ENCODE measurements at places on chromosomes 6 and 20. TPM values are rescaled to one million over a fixed set of nuclear protein-coding genes. Genes with fewer than 3 reads are reported as not detected.

DNA sequence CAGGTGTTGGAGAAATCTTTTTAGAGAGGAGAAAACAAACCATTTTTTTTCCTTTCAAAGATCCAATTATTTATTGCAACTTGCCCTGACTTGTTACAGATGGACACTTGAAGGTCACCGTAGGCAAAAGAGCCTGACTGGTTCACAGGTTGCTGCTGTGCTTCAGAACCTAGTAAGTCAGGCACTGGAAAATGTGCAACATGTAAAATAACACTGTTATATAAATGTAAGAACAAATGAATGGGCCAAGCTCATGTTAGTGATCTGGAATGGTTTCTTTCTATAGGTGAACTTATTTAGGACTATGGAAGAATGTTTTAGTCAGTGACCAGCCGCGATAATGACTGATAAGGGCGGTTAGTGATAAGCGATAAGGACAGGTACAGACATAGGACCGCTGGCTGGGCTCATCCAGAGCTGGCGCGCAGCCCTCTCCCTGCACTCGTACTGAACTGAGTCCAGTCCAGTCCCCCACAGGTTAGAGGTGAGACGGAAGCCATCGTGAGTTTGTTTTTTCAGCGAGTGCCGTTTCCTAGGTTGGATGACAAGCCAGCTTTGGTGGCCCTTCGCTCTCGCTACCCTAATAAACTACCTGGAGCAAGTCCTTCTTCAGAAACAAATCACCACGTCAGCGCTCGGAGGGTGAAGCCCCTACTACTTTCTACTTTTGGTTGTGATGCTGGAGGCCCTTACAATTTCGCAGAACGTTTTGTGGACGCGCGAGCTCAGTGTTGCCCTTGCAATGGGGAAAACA, 94.4 kb upstream of the PRDM1 start:
- no peak for DNase-seq

HMGCLL1 gene
- polyA plus RNA-seq, result 0.38 TPM

GLO1 gene
- 75.8 TPM for polyA plus RNA-seq

DNA sequence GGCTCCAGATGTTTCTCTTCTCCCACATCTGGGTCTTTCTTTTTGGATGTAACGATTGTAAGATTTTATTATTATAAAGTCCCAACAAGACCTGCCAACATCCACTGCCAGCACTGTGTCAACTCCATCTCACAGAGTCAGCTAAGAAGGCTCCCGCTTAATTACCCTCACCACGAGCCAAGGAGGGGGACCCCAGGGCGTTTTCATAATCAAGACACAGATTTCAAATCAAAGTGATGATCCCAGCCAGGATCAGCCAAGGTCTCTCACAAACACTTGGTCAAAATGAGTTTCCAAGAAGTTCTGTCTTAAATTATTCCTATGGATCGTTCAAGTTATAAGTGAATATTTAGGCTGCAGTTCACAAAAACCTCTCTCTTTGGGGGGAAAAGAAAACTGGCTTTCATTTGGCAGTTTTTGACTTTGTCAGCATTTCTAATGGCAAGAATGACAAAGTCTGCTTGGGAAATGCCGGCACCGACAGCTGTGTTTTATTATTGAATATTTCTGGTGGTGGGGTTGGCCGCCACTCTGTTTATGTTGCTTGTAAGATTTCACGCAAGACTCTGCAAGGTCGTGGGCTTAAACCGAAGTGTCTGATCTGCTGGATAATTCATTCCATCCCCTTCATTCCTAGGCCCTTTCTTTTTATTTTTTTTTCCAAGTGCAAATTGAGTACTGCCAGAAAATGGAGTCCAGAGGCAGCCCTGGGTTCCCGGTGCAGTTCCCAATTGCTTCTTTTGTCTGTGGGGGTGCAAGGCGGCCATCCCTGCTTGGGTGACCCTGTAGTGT, 170.2 kb upstream of the PMEPA1 start:
- no peak for DNase-seq

DNA sequence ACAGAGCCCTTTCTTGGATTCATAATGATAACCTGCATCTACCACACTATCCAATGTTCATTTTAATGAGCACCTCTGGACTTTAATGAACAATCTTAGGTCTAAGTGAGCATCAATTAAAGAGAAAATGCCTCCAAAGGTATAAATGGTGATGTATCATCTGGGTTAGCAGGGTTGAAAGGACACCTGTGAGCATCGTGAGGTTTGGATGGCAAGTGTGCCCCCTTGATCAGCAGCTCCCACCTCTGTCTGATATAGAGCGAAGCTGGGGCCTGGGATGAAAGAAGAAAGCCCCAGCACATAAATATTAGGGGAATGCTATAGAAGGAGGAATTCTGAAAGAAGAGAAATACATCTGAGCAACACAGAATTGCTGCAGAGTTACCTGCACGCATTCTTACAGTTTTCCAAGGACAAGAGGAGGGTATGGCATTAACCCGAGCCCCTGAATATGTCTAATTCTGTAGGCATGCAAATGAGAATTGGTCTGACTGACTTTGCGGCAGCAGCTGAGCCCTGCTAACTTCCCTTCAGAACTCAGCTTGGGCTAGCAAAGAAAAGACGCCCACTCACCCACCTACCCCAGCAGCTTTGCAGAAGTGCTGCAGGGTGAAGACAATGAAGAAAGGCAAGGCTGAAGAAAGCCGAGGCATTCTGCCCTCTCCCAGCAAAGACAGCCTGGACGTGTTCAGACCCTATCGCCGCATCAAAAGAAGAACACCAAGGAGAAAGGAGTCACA, 136.2 kb downstream of the GMPR start:
- no peak for DNase-seq

RAD21L1 gene
- not detected for polyA plus RNA-seq

- DNase-seq, result no peak
These were observed 93.1 kb downstream of the PRND start for GRCh38 chr20:4814696-4815252.

DNA sequence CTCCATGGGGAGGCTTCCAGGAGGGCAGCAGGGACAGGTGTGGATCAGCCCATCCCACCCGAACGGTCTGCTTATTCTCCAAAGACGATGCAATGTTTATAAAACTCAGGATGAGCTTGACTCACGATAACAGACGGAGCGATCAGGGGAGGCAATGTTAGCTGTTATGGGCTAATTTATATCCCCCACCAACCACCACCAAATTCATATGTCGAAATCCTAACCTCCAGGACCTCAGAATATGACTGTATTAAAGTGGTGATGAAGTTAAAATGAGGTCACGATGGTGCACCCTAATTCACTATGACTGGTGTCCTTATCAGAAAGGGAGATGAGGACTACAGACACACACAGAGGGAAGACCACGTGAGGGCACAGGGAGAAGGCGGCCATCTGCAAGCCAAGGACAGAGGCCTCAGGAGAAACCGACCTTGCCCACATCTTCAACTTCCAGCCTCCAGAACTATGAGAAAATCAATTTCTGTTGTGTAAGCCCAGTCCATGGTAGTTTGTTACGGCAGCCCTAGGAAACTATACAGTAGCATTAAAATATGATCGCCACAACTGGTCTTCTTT, 7.0 kb downstream of the ADTRP start:
- DNase-seq, result no peak

FAM209B gene
- 0.50 TPM for polyA plus RNA-seq

- no peak for DNase-seq
These were observed 553.0 kb upstream of the ADGRB3 start for GRCh38 chr6:68082086-68082485.

FKBP1C gene
- 1.7 TPM for polyA plus RNA-seq

PCIF1 gene
- 17.5 TPM for polyA plus RNA-seq

C4A gene
- polyA plus RNA-seq, result 34.6 TPM

DNA sequence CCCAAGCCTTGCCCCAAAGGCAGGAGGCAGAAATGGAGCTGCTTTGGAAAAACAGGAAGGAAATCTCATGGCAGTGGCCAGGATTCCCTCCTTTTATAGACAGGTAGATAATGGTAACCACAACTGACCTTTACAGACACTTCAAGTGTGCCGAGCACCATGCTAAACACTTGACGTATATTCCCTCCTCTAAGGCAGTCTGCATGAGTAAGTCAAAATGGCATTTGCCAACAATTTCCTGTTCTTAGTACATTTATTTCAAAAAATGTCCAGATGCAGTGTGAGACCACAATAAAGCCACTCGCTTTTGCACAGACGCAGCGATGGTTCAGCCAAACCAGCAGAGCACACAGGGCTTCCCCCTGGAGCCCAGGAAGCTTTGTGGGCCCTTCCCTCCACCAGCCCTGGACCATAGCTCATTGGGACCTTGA, 16.5 kb upstream of the GPR6 start:
- no peak for DNase-seq

DNA sequence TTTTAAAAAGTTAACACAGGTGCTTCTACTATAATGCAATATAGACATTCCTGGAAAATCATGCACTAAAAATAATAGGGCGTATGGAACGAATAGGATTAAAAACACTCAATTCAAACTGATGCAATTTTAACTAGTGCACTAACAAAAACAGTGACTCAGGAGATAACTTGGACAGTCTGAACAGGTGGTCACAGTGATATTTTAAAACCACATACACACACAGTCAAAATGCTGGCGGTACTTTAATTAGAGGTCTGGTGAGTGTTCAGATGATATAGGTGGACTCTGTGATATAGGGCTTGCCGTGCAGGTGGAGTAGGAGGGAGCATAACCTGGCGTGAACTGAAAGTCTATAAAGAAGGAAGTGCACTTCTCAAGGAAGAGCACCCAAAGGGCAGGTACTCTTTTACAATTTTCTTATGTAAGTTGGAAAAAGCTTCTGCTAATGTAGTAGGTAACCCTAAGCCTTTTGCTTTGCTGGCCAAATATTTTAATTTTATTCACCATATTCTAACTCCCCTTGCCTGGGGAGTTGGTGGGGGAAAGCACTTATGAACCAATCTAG, 41.9 kb upstream of the PLN start:
- DNase-seq, result no peak

DNA sequence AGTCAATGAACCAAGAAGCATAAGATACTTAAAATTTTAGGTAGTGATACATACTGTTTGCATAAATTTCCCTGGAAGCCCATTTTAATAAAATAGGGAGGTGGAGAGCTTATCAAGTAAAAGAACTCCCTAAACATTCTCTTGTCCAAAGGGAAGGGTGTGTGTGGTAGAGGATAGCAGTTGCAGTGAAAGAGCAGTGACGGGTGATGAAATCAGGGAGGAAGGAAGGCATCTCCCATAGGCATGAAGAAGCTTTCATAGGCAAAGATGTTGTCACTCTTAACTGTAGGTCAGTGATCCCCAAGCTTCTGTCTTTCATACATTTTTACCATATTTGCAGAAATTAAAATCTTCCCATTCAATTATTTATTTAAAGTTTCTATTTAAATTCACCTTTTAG, 60.0 kb upstream of the ZNF831 start:
- DNase-seq, result no peak

DNA sequence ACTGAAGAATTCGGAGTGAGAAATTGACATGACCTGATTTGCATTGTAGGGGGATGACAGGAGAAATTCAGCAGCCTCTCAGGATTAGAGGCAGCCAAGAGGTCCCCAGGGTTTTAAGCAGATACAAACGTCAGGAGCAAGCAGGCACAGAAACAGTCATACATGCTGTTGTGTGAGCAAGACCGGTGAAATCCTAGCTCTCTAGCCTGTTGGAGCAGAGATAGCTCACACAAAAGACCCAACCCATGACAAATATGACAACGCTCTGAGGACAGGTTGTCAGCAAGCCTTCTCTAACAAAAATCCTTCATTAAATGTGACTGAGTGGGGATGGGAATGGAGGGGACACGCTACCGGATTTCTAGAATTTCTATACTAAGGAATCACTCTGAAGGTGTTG, 23.0 kb upstream of the AKAP12 start:
- DNase-seq, result no peak

DNA sequence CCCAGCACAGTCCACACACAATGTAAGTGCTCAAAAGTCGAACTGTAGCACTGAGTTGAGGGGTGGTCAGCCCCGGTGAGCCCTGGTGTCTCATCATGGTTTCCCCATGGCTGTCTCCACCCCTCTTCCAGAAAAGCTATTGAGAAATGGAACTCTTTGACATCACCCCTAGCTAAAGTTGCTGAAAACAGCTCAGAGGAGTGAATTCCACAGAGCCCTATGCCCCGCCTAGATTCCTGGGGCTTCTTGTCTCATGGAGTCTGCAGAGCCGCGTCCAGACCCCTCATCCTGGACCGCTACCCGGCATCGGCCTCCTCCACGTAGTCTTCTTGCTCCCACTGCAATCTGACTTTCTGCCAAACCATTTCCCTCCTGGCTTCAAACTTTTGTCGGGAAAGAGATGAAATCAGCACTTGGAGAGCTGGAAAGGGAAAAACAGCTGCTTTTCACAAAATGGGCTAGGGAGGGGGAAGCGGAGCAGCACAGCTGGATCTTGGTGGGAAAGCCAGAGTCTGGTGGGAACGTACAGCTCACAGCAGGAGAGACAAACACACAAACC, 132.2 kb downstream of the SNX5 start:
- DNase-seq, result peak; percentile 86

- DNase-seq, result no peak
These were observed 398.3 kb downstream of the UTRN start for GRCh38 chr6:144683216-144684070.

- DNase-seq, result no peak
These were observed 161.4 kb downstream of the DNAH8 start for GRCh38 chr6:38876475-38876874.

DNA sequence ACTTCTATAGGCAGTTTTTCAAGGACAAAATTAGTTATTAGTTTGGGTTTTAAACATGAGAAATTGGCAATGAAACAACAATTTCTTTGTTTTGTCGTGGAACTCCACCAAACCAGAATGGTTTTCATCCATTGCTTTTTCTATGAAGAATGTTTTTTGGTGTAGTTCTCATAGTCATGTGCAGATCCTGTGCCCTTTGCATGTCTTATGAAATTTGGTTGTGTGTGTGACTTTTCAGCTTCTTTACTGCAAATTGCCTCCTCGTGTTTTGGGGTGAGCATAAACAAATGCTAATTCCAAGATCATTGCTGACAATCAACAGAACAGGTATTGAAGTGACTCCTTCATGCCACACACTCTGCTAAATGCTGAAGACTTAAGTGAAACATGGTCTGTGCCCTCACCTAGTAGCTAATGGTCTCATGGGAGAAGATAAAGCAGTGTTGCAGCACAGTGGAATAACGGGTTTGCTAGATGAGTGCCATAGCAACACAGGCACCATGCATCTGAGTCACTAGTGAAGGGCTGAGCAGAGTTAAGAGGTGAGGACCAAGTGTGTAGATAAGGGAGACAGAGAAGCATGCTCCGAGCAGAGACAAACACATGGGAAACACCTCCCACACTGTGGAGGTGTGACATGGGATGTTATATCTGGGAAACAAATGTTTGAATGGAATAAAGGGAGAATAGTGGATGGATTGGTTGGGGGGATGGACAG, 120.0 kb downstream of the SLC16A10 start:
- no peak for DNase-seq

RSPH9 gene
- 0.50 TPM for polyA plus RNA-seq

All from heart left ventricle (tissue), 16 donors.